Foreskin melanocyte (primary cell): ENCODE measurements at places on chromosomes 1 and 21.
A peak's percentile ranks its signal among the peaks of the same experiment; 100 is the strongest.

GRCh38 chr1:154353460-154353904 is 28.2 kb downstream of the ATP8B2 start:
- DNase-seq, result peak; percentile 38

GRCh38 chr1:166974647-166975345 is 544 bp downstream of the ILDR2 start:
- DNase-seq, result no peak

- DNase-seq, result peak; percentile 49
These were observed 3.9 kb upstream of the C4BPB start for GRCh38 chr1:207084701-207085180.

DNA sequence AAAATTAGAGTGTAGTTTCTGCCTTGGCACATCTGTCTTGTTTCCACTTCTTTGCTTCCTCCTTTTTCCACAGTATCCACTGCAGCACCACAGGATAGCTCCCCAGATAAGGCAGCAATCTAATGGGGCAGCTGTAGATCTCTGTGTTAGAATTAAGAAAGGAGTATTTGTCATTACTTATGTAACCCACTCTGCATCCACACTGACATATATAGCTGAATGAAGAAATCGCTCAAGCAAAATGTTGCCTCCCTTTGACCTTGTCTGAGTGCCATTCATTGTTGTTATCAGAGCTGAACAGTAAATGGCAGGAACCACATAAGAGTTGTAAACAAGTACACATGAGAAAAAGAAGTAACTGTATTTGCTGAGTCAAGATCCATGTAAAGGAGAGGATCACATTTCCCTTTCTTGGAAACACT is 45.9 kb upstream of the DPH5 start:
- DNase-seq, result peak; percentile 15

DNA sequence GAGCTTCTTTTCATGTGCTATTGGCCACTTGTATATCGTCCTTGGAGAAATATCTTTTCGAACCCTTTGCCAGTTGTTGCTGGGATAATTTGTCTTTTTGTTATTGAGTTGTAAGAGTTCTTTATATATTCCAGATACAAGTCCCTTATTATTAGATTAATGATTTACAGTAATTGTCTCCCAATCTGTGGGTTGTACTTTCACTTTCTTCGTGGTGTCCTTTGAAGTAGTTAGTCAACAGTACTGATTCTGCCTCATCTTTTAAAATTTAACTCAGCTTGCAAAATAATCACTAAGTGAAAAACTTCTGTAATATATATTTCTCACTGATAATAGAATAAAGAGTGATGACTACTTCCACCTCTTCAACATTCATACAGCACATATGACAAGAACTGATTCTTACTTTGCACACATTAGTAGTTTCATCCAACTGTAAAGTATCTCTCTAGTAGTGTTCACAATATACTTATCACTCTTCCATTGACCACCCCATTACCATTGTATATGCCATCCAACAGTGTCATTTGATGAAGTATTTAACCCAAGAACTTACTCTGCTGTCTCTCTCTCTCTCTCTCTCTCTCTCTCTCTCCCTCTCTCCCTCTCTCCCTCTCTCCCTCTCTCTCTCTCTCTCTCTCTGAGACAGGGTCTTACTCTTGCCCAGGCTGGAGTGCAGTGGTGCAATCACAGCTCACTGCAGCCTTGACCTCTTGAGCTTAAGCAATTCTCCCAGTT is 104.2 kb upstream of the DMRTA2 start:
- no peak for DNase-seq

DNA sequence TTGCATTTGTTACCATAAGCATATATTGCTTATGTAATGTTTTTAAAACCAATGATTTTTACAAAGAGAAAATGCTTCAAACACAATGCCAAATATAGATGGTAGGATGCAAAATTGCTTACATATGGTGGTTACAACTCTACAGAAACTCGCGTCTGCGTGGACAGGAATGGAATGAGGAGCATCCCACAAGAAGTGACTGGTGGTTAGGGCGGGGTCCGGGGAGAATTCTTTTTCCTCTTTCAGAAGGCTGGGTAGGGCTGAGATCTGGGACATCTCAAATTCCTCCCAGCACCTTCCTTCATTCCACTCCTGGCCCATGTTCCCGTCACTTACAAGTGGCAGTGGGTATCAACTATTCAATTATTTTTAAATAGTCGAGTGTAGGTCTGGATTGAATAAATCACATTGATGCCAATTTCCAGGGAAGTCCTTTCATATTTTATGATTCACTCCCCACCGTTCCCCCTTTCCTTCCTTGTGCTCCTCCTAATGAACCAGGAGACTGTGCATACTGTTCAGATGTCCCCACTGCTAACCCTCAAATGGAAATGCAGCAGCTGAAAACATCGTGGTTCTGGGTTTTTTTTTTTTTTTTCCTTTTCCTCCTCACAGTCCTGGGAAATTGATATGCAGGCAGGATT is 174.5 kb upstream of the POU3F1 start:
- DNase-seq, result no peak

DNA sequence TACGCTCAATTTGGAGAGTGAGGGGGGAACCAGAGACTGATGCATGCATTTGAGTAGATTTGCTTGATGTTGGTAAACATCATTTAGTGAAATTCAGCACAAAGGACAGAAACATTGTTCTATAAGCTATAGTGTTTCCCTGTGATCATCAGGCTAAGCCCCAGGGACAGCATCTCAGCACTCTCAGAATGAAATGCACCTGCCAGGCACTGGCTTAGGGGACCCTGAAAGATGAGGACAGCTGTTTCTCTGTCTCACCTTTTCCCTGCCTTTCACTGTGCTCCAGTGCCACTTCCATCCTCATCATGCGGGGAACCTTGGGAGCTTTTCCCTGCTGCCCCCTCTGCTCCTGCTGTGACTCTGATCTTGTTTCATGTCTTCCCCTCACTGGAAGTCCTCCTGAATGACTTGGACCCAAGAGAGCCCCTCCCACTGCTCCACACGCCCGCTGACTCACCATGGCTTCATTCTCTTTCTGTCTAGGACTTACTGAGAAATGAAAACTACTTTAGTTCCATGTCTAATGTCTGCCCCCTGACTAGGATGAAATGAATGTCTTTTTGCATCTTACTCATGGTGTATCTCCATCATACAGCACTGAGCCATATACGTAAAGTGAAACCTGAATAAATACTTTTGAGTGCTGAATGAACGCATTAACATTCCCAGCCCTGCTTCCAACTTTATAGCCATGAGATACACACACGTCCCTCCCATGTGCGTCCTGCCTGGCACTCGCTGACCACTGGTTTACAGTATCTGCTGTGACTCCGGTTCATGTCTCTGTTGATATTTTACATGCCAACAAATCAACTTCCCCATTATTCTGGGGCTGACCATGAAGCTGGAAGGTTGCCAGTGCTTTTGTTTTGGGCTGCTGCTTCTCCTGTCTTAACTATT is 182.0 kb downstream of the PCP4 start:
- no peak for DNase-seq

DNA sequence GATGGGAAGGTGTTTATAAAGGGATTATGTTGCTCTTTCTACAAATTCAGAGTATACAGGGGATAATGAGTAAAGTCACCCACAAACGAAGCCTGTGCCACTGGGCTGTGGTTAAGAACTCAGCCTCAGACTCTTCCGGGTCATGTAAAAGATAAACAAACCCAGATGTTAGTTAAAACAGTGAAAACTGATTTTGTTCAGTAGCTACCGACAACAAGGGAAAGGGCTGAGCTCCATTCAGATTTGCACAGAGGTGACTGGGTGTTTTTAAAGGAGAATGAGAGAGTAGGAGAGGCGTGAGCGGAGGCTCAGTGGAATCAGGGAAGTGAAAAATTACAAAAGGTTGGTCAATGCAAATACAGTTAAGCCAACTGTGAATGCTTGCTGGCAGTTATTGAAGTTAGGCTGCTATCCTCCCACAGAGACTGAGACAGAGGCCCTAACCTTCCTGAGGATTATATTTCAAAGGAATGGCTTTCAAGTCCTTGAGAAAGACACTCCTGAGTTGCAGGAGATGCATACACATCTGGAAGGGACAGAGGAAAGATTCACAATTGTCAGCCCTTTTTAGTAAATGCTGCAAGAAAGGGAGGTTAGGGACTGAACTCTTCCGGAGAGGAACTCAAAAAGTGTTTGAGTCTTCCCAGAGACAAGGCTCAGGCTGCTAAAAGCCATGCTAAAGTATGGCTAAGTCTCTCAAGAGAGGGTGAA is 29.9 kb upstream of the SAMD13 start:
- DNase-seq, result no peak
